ENCODE measurements at places on chromosomes 7 and 10. TPM values are rescaled to one million over a fixed set of nuclear protein-coding genes. Genes with fewer than 3 reads are reported as not detected.
A peak's percentile ranks its signal among the peaks of the same experiment; 100 is the strongest.

IRF5 gene
- total RNA-seq = 34.1 TPM

FGFBP3 gene
- 2.3 TPM for total RNA-seq

H2BK1 gene
- total RNA-seq = 0.52 TPM

DMTF1 gene
- total RNA-seq = 254 TPM

MYPN gene
- 0.28 TPM for total RNA-seq

BAZ1B gene
- total RNA-seq = 45.8 TPM

DNA sequence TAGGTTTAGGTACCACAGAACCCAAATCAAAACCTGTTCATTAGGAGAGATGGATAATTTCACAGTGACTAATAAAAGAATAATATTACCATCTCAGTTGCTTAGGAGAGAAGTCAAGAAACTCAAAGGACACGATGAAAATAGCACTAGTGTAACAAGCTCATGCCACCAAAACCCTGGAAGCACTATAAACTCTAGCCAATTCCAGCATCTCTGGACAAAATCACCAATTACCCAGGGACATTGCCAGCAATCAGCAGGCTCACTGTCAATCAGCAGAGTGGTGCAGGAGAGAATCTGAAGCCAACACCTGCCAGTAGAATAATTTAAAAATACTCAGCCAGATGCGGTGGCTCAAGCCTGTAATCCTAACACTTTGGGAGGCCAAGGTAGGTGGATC lies 88.9 kb downstream of the ARMH3 start:
- H3K4me3 ChIP-seq = no peak overlapping the region
- no peaks in the 10 kb centered on the region for H3K27me3 ChIP-seq
- H3K4me1 ChIP-seq = no peaks in the 10 kb centered on the region
- H3K27ac ChIP-seq = peak overlapping the region; percentile 63

DNA sequence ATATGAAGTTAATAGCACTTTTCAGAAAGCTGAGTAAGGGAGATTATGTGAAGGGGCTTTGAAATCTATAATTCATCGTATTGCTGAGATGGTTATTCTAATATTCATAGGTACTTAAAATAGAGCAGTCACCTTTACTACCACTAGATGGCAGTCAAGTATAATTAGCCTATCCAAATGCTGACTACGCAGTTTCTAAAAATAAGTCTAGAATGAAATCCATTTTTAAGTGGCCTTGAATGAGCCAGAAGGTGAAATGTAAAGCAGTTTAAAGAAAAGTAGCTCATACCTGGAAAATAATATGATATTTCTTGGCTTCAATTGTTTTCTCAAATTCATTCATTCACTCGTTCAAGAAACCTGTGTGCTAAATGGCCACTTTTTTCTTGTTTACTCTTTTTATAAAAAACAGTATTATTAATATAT lies 1277.1 kb downstream of the GATA3 start:
- H3K36me3 ChIP-seq = no peaks in the 10 kb centered on the region
- H3K27ac ChIP-seq = no peak overlapping the region
- H3K27me3 ChIP-seq = no peaks in the 10 kb centered on the region
- H3K4me3 ChIP-seq = no peak overlapping the region

DNA sequence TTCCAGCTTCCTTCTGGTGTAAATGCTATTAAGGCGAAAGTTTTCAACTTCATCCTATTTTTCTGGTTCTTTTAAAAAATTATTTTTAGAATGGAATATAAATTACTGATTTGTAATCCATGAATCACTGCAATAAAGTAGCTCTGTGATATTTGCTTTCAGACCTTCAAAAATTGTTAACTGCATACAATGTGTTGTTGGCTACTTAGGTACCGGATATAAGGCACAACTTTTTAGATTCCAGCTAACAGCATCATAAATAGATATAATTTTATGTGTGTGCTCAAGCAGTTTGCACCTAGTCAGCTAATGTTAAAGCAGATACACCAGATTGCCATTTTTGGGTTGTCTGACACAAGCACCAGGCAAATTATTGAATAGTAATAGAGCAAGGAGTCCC lies 58.7 kb downstream of the PON1 start:
- H3K27me3 ChIP-seq = no peaks in the 10 kb centered on the region
- no peak for DNase-seq
- no peak overlapping the region for H3K27ac ChIP-seq
- no peak overlapping the region for H3K4me3 ChIP-seq
- no peaks in the 10 kb centered on the region for H3K4me1 ChIP-seq

DNA sequence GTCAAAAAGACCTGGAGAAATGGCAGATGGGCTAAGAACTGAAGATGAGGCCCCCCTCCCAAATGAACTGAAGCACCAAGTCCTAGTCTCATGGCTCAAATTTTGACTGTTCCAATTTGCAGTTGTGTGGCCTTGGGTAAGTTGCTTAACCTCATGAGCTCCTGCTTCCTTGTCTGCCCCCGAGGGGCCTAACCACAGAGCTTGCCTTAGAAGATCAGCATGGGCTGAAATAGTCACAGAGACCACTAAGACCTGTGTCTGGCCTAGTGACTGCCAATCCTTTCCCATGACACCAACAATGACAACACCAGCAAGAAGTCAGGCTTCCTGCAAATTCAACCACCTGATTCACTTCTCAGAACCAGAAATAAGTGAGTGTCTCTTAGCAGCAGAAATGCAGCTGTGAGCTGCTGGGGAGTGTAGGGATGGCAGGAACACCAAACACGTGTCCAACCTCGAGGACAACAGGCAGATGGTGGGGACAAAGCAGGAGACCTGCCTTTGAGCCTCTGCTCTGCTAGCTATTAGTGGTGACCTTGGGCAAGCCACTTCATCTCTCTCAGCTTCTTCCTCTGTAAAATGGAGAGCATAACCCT lies 23.7 kb downstream of the CRHR2 start:
- peaks cover 1% of the 10 kb centered on the region for H3K36me3 ChIP-seq
- no peaks in the 10 kb centered on the region for H3K27me3 ChIP-seq
- H3K4me3 ChIP-seq = no peak overlapping the region
- H3K27ac ChIP-seq = no peak overlapping the region

DNA sequence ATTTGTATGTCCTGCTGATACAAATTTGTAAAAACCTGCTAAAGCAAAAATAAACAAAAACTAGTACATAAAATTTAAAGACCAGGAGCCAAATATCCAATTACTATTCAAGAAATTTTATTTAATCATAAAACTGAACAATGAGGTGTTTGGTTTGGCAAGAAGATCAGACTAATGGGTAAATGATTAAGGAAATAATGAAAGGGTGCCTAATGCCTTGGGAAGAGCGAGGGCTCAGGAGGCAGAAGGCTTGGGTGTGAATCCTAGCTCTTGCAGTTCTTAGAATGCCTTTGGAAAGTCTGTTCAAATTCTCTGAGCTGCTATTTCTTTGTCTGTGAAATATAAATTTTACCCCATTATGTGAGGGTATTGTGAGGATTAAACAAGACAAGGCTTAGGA lies 32.4 kb downstream of the NAPEPLD start:
- H3K27me3 ChIP-seq = no peaks in the 10 kb centered on the region
- no peaks in the 10 kb centered on the region for H3K4me1 ChIP-seq
- no peak overlapping the region for H3K27ac ChIP-seq
- DNase-seq = no peak
- peaks cover 9% of the 10 kb centered on the region for H3K36me3 ChIP-seq

- no peaks in the 10 kb centered on the region for H3K36me3 ChIP-seq
- DNase-seq = no peak
- H3K4me3 ChIP-seq = no peak overlapping the region
Observed at GRCh38 chr7:156554488-156554887, 86.1 kb upstream of the RNF32 start.

DNA sequence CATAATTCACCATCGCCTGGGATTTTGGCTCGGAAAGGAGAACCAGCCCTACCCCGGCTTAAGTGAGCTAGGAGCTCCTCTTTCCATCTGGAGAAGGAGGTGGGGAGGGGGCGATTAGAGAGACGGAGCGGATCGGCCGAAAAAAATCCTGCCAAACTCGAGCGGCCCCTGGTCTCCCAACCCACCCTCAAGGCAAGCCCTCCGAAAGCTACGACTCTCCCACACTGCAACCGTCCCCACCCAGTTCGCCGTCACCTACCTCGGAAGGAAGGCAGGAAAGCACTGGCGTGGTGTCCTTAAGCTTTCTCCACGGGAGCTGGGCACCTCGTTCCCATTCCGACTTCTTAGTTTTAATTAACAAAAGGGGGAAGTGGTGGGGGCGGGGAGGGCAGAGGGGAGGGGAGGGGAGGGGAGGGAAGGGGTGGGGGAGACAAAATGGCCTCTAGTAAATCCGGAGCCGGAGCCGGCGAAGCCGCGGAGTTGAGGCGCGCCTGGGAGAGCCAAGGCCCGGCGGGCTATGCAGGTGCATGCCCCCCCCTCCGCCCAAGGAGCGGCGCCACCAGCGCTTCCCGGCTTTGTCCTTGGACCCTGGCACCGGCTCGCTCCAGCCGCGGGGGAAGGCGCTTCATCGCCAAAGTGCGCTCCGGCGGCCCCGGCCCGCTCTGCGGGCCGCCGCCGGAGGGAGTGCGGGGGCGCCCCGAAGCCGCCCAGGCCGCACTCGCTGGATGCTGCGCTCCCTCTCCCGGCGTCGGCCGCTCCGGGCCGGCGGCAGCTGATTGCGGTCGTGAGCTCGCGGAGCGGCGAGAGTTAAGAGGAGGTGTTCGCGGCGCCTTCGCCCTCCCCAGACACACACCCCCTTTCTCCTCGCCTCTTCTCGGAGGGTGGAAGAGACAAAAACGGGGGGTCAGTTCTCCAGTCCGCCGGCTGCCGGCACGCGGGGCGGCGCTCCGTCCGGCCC lies at the start of gene LRRC4:
Gene LRRC4, minus strand, starts transcription at position 784 of the 958 bp plus-strand sequence. CDS start 797 bp downstream, outside the sequence.
- peak within 1 kb of the TSS; percentile 49 for H3K27ac ChIP-seq
- peak; percentile 62 for DNase-seq
- peaks cover 4% of the 10 kb centered on the region for H3K36me3 ChIP-seq
- H3K4me3 ChIP-seq = peak within 1 kb of the TSS; percentile 44
- peaks cover 10% of the 10 kb centered on the region for H3K27me3 ChIP-seq
- H3K4me1 ChIP-seq = peaks cover 11% of the 10 kb centered on the region

DNA sequence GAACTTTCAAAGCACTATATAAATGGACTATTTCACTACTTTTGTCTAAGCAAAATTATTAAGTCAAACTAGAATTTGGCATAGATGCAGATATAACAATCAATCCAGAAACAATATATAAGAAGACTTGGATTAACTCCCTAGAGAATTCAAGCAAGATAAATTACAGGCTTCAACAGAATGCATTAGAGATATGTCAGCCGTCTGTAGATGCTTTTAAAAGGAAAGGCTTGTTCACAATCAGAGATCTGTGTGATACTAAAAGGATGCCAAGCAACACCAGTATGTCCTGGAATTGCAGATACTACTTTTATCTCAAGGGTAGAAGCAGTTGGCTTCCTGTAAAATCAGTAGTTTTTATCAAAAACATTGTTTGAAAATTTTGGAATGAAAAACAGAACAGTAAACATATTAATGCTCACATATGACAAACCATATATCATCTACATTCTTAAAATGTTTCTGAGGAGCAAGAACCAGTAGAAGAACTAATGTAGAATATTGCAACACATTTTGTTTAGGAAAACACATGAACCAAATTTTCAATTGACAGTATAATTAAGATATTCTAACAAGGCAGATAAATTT lies 947.9 kb upstream of the LRRN3 start:
- H3K4me1 ChIP-seq = no peaks in the 10 kb centered on the region
- no peak overlapping the region for H3K4me3 ChIP-seq
- H3K27me3 ChIP-seq = no peaks in the 10 kb centered on the region
- no peak for DNase-seq
- H3K36me3 ChIP-seq = no peaks in the 10 kb centered on the region
- H3K27ac ChIP-seq = no peak overlapping the region

DNA sequence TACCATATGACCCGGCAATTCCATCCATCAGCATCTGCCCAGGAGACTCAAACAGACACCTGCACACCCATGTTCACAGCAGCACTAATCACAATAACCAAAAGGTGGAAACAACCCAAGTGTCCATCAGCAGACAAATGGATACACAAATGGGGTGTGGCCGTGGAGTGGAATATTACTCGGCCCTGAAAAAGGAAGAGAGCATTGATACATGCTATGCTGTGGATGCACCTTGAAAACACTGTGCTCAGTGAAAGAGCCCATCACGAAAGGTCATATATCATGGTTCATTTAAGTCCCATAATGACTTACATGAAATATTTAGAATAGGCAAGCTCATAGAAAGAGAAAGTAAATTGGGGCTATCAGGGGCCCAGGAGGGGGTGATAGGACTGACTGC lies 57.5 kb upstream of the DNAAF5 start:
- peak overlapping the region; percentile 65 for H3K27ac ChIP-seq
- peaks cover 23% of the 10 kb centered on the region for H3K4me1 ChIP-seq
- no peak for DNase-seq
- H3K4me3 ChIP-seq = no peak overlapping the region
- H3K36me3 ChIP-seq = no peaks in the 10 kb centered on the region

GRCh38 chr10:89700923-89701241 lies 508 bp upstream of the KIF20B start:
- H3K4me3 ChIP-seq = peak overlapping the region; percentile 73
- H3K4me1 ChIP-seq = peaks cover 15% of the 10 kb centered on the region
- no peaks in the 10 kb centered on the region for H3K27me3 ChIP-seq
- peaks cover 3% of the 10 kb centered on the region for H3K36me3 ChIP-seq

DNA sequence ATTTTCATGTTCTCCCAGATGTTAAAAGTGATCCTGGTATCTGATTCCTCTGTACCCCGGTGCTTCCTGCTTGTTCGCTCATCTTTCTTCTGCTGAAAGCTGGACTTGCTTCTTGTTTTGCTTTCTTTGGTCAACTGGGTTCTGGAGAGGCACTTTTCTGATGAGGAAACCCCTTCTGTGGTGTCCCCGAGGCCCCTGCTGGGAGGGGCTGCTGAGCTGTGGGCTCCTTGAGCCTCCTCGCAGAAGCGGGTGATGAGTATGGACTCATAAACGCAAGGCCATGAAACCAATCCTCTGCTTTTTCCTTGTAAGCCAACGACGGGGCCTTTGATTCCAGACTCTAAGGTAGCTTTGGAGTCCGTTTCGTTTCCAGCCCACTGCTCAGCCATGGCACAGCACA lies 7.8 kb downstream of the WIPI2 start:
- H3K27ac ChIP-seq = no peak overlapping the region
- no peak overlapping the region for H3K4me3 ChIP-seq
- H3K27me3 ChIP-seq = no peaks in the 10 kb centered on the region
- peaks cover 17% of the 10 kb centered on the region for H3K36me3 ChIP-seq

DNA sequence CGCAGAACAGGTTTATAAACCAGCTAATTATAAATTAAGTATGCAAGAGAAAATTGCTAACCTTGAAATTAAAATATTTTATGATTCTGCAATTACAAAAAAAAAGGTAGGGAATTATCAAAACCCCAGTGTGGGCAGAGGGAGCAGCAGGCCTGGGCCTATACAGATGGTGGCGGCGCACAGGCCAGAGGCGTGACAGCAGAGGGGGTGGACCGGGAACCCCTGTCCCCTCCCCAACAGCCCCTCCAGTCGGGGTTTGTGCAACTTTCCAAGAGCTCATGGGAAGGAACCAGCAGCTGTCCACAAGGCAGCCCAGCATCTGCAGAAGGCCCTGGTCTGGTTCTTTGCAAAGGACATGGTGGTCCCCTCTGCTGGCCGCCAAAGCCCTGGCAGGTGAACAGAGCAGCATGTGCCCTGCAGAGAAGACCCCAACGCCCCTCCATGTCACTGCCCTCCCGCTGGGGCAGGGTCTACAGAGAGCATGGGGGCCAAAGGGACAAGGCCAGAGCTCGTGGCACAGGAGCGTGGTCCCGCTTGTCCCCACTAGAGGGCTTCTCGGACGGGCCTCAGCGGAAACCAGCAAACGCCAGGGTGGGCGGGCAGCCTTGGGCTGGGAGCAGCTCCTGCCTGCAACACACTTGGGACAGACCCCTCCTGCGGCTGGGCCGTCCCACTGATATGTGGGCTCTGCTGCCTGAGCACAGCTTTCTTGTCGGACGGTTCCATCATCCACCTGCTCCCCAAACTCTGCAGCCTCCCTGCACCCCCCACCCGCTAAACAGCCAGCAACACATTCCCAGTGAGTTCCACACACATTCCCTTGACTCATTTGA lies 75.1 kb downstream of the EBF3 start:
- H3K27ac ChIP-seq = no peak overlapping the region
- peak; percentile 50 for DNase-seq
- H3K4me1 ChIP-seq = peaks cover under 1% of the 10 kb centered on the region
